ENCODE measurements at places on chromosomes 12 and 14.

DNA sequence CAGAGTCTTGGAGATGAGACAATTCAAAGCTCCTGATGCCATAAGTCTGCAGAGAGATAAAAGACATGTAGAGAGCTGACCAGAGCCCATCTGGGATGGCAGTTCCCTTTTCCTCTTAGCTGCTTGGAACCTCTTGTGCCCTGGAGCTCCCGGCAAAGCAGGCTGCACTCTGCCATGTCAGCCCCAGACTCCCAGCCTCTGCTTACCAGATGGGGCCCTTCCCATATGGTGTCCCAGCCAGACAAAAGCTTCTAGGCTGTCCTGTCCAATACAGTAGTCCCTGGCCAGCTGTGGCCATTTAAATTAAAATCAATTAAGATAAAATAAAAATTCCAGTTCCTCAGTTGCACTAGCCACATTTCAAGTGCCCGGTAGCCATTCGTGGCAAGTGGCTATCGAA lies 303.9 kb downstream of the TTC6 start:
- no peak for DNase-seq

GRCh38 chr12:130161261-130162243 lies 712 bp upstream of the FZD10 start:
- no peak for DNase-seq

GRCh38 chr12:92051441-92051840 lies 94.2 kb downstream of the BTG1 start:
- no peak for DNase-seq

DNA sequence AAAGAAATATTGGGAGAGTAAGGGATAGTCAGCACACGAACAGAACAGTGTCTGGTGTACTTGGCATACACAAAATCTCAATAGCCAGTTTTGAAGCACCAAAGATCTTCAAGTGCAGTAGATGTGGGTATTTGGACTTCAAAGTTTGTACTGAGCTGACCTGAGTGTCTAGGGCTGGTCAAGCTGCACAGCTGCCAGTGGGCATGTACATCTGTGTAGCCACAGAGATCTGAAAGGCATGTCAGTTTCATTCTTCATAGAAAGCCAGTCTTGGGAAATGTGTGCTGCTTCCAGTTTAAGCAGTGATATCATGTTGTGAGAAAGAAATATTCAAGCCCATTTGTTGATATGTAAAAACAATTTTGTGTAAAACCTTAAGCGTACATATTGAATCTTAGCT lies 279.0 kb upstream of the SYT10 start:
- no peak for DNase-seq

- DNase-seq, result no peak
Measured at GRCh38 chr12:63843254-63843720, 1.2 kb upstream of the SRGAP1 start.

GRCh38 chr12:59055204-59055860 lies 135.0 kb upstream of the LRIG3 start:
- DNase-seq, result no peak

DNA sequence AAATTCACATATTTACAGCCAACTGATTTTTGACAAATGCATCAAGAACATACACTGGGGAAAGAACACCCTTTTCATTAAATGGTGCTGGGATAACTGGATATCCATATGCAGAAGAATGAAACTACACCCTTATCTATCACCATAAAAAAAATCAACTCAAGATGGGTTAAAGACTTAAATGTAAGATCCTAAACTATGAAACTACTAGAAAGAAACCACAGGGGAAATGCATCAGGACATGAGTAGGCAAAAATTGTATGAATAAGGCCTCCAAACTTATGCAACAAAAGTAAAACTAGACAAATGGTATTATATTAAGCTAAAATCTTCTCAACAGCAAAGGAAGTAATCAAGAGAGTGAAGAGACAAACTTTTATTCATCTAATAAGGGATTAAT lies 242.6 kb downstream of the CPNE8 start:
- no peak for DNase-seq

DNA sequence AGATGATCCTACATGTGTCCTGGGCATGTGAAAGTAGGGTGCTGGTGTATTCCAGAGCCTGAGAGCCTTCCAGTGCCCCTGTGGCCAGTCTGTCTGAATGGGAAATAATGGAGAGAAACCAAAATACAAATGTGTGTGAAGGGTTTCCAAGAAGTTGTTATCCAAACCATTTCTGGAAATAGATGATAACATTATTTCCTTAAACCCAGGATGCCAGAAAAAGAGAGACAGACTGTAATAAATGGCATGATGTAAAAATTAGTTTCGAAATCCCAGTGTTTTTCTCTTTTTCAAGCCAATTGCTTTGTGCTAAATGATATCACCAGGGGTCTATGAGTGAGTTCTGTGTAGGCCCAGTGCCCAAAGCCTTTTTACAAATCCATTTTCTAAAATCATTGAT lies 175.3 kb downstream of the PHLDA1 start:
- DNase-seq, result no peak

- no peak for DNase-seq
Measured at GRCh38 chr14:80930095-80930494, 11.4 kb downstream of the CEP128 start.

- DNase-seq, result no peak
Measured at GRCh38 chr14:104972301-104973134, 5.7 kb downstream of the AHNAK2 start.

DNA sequence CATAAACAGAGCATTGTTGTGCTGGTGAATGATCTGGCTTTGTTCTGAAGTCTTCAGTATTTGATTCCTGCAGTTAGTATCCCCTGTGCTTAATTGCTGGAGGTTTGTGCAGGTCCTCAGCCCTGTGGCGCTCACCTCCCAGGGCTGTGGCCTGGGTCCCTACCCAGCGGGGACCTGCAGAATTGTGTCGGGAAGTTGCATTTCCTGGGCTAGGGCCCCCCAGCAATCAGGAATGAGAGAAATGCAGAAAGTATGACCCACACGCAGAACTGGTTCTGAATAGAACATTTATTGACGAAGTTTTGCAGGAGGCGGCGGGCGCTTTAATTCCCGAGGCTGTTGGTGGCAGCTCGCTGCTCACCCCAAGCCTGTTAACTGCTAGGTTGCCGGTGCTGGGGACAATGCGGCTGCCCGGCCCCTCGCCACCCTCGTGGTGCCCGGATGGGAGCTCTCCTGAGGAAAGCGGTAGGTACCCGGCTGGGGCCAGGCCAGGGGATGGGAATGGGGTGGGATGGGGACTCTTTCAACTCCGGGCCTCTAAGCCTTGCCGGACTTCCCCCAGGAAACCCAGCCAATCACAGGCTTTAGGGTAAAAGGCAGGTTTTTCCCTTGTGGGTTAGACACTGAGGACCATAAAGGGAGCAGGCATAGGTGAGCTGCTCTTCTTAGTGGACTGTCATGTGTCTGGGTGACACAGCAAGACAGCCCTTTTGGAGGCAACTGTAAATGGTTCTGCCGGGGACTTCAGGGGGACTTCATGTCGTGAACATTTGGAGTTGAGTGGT lies 11.6 kb downstream of the PLEKHG3 start:
- DNase-seq, result no peak

GRCh38 chr12:94762259-94762942 lies 112.0 kb upstream of the TMCC3 start:
- DNase-seq, result no peak

- no peak for DNase-seq
Measured at GRCh38 chr12:27644158-27644845, 51.9 kb upstream of the REP15 start.

GRCh38 chr14:55152052-55152753 lies 23.2 kb downstream of the LGALS3 start:
- no peak for DNase-seq

- DNase-seq, result no peak
Measured at GRCh38 chr14:102333795-102334705, 14.5 kb downstream of the ZNF839 start.

GRCh38 chr12:19273482-19274330 lies 144.2 kb downstream of the PLEKHA5 start:
- peak; percentile 77 for DNase-seq

GRCh38 chr14:74510959-74511409 lies 17.4 kb downstream of the ISCA2 start:
- DNase-seq, result no peak

- no peak for DNase-seq
Measured at GRCh38 chr14:69932391-69932790, 53.2 kb downstream of the SMOC1 start.

- no peak for DNase-seq
Measured at GRCh38 chr14:30681752-30682355, 59.7 kb downstream of the SCFD1 start.

GRCh38 chr12:89597770-89598169 lies 71.9 kb upstream of the POC1B start:
- no peak for DNase-seq

DNA sequence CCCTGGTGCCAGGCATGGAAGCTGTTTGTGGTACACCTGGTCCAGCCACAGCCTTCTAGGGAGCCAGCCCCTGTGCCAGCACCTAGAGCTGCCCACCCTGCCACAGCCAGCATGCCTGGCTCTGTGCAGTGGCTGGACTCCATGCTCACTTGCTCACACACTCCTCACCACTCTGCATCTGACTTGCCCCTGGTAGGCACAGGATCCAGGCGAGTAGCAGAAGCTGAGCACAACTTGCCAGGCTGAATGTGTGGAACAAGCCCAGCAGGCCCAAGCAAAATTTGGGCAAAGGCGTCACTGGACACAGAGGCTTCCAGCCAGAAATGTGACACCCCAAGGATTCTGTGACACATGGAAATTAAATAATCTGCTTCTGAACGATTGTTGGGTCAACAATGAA lies 106.7 kb downstream of the MYF5 start:
- no peak for DNase-seq

DNA sequence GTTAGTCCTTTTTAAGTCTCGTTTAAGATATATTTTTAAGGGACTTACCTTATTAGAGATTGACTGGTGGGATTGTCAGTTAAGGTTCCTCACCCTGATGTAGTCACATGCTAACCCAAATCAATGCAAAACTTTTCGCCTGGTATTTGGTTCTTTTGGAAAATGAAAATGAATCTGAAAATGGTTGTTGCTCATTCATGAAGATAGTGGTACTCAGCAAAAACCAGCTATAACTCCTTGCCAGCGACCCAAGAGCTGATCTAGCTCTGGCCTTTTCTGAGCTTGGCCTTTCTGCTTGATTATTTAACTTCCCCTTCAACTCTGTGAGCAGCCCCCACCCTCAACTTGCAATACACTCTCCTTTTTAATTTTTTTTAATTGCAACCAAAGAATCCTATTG lies 85.0 kb upstream of the GTF2A1 start:
- no peak for DNase-seq

- DNase-seq, result no peak
Measured at GRCh38 chr12:121218588-121219352, 8.8 kb downstream of the P2RX4 start.

DNA sequence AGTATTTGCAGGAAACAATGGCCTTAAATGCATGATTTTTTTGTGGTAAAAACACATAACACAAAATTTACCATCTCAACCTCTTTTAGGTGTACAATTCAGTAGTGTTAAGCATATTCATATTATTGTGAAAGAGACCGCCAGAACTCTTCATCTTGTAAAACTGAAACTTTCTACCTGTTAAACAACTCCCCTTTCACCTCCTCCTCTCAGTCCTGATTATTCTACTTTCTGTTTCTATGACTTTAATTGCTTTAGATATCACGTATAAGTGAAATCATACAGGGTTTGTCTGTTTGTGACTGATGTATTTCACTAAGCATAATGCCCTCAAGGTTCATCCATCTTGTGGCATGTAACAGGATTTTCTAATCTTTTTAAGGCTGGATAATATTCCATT lies 353.4 kb downstream of the ADAMTS20 start:
- no peak for DNase-seq

- no peak for DNase-seq
Measured at GRCh38 chr12:1803736-1804135, 16.6 kb upstream of the LRTM2 start.

GRCh38 chr14:25049568-25050268 lies at the start of gene STXBP6:
Gene STXBP6 (minus strand): TSS chr14:25050147. CDS start chr14:24974818, 75,329 bp downstream.
- no peak for DNase-seq

All from NCI-H1436 treated with DMSO at 0.1 percent for 48 hours (cell line).